ENCODE measurements at places on chromosomes 6 and 20.

GRCh38 chr6:158506601-158507000, 53.3 kb upstream of the TMEM181 start:
- no peak for DNase-seq

GRCh38 chr20:47719625-47720024, 65.7 kb downstream of the SULF2 start:
- no peak for DNase-seq

- no peak for DNase-seq
Measured at GRCh38 chr6:104473021-104473429, 386.7 kb downstream of the HACE1 start.

GRCh38 chr6:141677598-141678211, 455.0 kb upstream of the GJE1 start:
- no peak for DNase-seq

DNA sequence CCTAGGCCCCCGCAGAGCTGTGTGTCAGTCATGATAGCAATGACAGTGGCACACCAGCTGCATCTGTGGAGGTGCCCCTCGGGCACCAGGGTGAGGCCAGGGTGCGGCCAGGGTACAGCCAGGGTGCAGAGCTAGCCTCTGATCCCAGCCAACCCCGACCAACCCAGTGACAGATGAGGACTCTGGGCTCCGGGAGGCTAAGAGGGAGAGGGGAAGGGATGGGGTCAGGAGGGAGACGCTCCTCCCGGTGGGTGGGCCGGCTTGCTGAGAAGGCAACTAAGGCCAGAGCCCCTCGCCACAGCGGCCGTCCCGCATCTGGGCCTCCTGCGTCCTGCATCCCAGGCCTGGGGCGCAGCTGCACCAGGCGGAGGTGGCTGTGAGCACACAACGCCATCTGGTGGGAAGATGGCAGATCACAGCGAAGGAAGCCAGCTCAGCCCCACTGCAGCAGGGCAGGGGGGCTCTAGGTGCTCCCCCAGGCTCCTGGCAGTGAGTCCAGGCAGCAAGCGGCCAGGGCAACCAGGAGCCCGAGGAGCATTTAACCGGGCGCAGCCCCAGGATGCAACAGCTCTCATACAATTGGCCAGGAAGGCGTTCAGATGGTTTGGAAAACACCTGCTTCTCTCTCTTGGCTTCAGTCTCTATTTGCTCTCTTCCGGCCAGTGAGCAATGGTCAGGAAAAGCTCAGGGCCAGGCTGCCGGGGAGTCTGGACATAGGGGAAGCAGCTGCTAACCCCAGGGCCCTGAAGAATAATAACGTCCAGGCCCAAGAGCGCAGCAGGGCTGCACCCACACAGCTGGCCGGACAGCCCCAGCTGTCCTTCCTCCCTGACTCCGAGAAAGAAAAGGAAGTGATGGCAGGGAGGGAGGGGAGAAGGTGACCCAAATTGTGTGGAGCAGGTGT, 169.4 kb downstream of the TAF4 start:
- DNase-seq, result no peak

GRCh38 chr6:73263570-73263909, 544 bp upstream of the KHDC1 start:
- no peak for DNase-seq

GRCh38 chr6:153130515-153131036, 506 bp downstream of the RGS17 start:
- DNase-seq, result no peak

- DNase-seq, result no peak
Measured at GRCh38 chr6:41637194-41638001, 870 bp upstream of the MDFI start.

- DNase-seq, result no peak
Measured at GRCh38 chr6:27375613-27376079, 12.9 kb upstream of the ZNF391 start.

DNA sequence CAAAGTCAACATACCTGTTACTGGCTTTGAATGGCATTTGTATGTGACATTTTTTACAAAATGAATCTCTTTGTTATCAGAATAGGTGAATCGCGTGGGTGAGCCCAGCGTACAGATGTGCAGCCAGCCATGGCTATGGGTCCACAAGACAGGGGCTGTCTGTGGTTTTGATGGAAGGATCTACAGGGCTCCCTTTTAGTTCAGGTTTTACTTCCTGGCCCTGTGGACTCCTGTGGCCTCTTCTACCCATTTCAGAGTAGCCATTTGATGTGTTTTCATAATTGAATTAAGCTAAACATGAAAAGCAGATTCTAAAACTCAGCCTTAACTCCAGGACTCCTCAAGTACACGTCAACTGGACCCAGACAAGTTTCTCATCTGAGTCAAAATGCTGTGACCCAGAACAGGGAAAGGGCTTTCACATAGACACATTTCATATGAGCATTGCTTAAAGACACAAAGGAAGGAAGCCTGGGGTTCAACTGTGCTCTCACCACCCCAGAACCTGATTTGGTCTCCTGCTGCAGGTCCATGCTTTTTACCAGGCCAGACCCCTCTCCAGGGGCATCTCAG, 105.3 kb upstream of the NAA20 start:
- no peak for DNase-seq

GRCh38 chr6:126824226-126824625, 294.2 kb upstream of the RSPO3 start:
- DNase-seq, result no peak

- no peak for DNase-seq
Measured at GRCh38 chr6:5869676-5870075, 137.0 kb downstream of the NRN1 start.

- peak; percentile 40 for DNase-seq
Measured at GRCh38 chr6:6696867-6697531, 108.5 kb downstream of the LY86 start.

DNA sequence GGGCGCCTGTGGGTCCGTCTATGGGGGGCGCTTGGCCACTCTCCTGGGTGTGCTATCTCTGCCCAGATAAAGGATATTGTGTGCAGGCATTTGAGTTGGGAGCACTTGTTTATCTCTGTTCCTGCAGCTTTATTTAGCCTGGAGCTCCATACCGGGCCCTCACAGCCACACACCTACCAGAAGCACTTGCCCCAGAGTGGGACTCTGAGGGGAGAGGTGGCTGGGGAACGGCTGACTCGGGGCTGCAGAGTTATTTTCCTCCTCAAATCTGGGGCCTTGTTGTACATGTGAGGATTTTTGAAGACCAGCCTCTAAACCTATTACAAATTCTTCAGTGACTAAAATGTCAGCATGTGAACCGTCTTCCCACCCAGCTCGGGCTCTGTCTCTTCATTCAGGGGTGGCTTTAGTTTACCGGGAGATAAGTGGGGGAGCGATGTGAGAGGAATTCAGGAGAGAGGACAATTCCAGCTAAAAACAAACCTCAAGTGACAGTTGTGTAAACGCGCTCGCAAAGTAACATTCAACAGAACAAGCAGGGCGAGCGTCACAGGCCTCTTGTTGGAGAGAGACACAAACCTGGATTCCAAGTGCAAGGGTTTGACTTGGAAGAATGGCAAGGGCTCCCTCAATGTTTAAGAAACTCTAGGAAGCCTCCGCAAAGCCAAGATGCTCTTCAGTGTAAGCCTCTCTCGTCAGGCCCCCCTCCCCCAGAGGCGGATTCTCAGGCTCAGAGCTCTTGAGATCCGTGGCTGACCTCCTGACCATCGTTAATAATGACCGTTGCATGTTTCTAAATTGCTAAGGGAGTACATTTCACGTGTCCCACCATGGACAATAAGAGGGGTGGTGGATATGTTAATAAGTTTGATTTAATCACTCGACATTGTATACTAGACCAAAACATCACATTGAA, 548.9 kb downstream of the QKI start:
- no peak for DNase-seq

GRCh38 chr6:118830691-118831090, 63.3 kb upstream of the ASF1A start:
- DNase-seq, result no peak

GRCh38 chr20:21981597-21982344, 276.3 kb downstream of the PAX1 start:
- no peak for DNase-seq

GRCh38 chr6:67802771-67803170, 832.3 kb upstream of the ADGRB3 start:
- DNase-seq, result no peak

GRCh38 chr6:93821953-93822352, 402.6 kb upstream of the EPHA7 start:
- DNase-seq, result no peak

GRCh38 chr20:47677635-47678453, 107.4 kb downstream of the SULF2 start:
- peak; percentile 33 for DNase-seq

GRCh38 chr6:47545223-47545622, 67.6 kb downstream of the CD2AP start:
- DNase-seq, result no peak

DNA sequence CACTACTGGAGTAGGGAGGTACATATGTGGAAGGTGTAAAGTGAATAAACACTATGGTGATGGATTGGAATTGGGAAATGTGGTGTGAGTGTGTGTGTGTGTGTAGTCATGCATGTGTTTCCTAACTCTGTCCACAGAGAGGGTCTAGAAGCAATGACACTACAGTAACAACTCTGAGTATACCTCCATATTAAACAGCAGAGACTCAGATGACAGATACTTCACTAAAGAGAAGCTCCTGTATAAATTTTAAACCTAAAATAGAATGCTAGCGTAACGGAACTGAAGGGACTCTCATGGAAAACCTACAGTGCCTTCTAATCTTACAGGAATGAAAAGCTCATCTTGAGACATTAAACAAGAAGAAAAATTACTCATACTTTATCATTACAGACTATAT, 150.5 kb downstream of the SLC16A10 start:
- no peak for DNase-seq

GRCh38 chr6:79280756-79281155, 46.3 kb upstream of the HMGN3 start:
- DNase-seq, result no peak

DNA sequence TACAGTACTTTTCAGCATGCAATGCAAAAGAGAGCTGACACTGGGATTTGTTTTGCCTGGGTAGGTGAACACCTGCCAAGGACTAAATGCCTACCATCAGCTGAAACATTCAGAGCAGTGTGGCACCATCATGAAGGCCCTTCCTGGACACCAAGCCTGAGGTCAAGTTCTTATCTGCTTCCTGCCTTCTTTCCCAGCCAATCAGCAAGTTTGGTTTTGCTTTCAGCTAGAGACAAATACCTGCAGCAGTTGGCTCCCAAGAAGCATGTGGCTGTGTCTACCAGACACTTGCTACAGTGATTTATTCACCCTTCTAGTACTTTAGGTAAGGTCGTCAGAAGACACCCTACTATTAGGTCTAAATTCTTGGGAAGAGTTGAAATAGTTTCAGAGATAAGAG, 112.8 kb downstream of the TBX18 start:
- DNase-seq, result no peak

DNA sequence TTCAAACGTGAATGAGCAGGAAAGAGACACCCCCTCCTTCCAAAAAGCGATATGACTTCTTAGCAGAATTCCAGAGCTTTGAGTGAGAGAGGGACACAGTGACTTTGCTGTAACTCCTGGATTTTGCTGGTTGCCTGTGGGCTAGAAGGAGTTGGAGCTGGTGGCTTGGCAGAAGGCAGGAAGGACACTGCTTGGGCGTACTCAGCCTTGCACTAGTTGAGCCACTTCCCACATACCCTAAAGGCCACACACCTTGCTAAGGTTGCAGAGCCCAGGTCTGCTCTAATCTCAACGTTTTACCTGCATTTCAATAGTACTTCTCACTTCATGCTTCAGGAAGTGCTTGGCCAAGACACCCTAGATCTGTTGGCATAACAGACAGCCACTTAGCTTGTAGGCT, 30.6 kb downstream of the RAB22A start:
- no peak for DNase-seq

DNA sequence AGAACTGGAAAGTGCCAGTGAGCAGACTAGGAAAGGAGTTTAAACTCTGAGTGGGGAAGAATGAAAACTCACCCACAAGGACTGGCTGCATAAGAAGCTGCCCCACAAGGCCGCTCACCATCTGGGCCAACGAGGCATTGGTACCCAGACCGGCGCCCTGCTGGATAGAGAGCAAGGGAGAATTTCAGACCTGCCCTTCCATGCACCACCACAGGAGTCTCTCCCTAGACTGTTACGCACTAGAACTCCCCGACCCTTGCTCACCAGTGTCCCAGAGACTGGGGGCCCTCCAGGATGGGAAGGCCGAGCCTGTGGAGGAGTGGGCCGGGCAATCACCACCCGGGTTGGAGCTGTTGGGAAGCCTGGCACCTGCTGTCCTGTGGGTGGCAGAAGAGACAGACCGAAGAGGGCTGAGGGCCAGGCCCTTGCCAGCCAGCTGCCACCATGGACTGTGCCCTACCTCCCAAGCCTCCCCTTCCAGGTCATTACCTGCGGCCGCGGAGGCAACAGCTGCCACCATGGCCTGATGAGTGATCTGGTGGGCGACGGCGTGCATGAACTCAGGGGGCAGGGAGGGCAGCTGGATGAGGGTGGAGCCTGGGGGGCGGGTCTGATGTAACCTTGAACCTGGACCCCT, 8.5 kb downstream of the BAG6 start:
- no peak for DNase-seq

- DNase-seq, result peak; percentile 20
Measured at GRCh38 chr6:147106759-147107401, 97.3 kb upstream of the STXBP5 start.

DNA sequence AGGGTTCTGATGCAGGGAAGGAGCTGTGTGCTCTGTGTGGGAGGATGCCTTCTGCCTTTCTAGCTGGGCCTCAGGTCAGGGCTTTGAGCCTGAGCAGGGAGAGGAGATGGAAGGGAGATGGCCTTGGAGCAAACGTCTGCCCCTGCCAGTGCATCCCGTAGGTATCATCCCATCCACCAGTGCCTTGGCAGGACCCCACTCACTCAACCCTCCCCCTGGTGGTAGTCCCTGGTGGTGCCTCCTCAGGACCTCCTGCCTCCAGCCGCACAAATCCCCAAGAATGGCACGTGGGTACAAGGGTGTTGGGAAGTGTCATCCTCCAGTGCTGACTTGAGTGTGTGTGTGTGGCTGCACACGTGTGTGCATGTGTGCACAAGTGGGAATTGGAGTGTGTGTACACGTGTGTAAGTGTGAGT, 23.1 kb upstream of the MICB start:
- no peak for DNase-seq

- peak; percentile 10 for DNase-seq
Measured at GRCh38 chr6:169168706-169169105, 84.9 kb downstream of the THBS2 start.

DNA sequence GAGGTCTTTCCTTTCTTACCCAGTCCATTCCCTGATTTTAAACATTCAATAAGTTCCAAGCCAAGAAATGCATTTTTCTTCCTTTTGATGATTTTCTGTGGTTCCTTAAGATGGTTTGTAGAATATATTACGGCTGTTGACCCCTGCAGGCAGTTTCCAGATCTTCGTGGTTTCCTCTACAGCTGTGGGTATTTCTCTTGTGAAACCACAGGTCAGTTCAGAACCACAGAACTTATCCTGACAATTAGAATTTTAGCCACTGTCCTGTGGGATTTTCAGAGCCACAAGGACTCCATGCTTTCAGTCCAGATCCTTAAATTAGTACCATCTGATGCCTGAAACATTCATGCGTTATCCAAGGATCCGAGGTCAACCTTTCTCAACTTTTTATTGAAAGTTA, 29.7 kb upstream of the EXOC2 start:
- DNase-seq, result no peak

DNA sequence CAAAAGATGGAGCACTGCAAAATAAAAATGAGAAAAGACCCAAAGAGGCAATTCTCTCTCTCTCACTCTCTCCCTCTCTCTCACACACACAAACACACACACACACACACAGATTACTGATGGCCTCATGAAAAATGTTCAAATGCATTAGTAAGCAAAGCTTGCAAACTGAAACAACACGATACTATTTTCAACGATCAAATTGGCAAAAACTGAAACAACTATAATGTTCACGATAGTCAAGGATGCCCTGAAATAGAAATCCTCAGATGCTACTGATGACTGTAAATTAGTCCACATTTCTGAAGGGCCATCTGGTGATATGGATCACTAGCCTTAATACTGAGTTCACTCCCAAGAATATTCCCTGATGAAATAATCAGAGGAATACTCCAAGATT, 100.8 kb downstream of the TRERF1 start:
- DNase-seq, result no peak
